ENCODE measurements at places on chromosomes 5 and 9.

DNA sequence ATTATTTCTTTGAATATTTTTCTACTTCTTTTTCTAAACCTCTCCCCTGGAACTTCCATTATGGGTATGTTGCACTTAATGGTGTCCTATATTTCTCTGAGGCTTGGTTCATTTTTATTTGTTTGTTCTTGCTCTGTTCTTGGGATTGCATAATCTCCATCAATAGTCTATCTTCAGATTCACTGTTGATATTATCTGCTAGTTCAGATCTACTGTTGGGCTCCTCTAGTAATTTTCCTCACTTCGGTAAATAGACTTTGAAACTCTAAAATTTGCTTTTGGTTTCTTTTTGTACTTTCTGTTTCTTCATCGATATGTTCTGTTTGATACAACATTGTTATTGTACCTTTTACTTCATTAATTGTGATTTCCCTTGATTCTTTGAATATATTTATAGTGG lies 76.3 kb downstream of the MTREX start:
- DNase-seq, result no peak

GRCh38 chr9:132141344-132141947 lies 20.4 kb upstream of the NTNG2 start:
- no peak for DNase-seq

- DNase-seq, result no peak
Observed at GRCh38 chr5:14185326-14186058, 42.4 kb downstream of the TRIO start.

DNA sequence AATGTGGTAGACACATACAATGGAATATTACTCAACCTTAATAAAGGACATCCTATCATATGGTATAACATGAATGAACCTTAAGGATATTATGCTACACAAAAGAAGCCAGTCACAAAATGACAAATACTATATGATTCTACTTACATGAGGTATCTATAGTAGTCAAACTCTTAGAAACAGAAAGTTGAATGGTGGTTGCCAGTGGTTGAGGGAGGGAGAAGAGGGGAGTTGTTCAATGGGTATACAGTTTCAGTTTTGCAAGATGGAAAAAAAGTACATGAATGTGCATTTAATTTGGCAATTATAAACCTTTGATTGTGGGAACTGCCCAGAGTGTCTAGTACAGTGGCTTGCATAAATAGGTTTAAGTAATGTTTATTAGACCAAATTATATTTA lies 473.3 kb upstream of the ZNF608 start:
- DNase-seq, result no peak

DNA sequence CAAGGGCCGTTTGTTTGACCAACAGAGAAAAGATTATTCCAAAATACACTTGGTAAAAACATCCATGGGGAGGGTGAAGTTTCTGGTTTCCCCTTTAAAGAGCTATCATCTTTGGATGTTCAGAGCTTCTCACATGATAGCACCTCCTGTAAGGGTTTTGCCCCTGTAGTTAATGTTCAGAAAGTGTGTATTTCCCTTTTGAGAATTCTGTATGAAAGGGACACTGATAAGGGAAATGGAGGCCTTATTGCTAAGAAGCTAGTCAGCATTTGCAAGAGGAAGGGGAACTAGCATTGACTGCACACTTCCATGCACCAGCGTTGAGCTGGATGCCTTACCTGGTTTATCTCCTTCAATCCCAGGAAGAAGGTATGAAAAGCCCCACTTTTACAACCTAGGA lies 31.5 kb upstream of the C5orf58 start:
- DNase-seq, result no peak

DNA sequence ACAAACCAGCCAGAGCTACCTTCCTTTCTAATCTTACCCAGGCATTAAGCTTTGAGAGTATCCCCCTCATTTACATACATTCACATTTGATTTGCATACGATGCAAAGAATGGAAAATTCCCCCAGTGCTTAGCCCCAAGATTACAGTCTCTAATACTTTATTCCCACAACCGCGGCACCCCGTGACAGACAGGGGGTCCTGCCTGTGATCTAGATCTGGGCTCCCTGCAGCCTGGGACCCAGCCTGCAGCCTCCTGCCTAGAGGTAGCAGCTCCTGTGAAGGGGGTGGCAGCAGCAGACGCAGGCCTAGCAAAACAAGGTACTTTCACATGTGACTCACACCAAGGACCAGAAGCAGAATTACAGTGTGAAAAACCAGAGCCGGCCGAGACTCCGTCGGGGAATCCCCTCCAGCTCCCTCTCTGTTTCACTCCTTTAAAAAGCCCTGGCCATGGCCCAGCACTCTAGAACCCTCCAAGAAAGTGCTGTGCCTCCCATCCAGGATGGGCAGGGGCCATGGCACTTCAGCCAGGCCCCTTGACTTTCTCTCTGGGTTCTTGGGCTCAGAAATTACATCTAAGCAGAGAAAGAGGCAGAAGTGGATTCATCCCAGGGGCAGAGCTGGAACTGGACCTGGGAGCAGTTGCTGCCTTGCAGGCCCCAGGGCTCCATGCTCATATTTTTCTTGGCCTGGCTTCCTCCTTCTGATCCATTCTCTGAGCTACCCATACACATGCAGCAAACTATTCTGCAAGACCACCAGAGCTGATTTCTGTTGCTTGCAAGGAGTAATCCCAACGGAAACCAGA lies 14.0 kb upstream of the TCF7 start:
- DNase-seq, result peak; percentile 78

DNA sequence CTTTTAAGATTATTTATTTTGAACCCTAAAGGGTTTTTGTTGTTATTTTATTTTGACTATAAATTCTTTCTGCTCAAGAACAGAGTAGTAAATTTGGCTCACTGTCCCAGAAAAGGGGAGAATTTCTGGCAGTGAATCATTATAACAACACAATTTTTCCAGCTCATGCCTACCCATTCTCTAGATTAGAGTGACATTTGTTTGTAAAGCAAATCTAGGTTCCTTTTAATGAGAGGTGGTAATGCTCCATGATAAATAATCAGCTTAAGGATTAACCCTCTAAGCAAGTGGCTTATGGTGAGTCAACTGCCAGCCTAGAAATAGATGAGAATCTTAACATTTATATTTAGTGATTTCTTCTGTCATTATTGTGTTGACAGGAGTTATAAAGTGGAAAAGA lies 409.2 kb downstream of the NFIB start:
- DNase-seq, result no peak

DNA sequence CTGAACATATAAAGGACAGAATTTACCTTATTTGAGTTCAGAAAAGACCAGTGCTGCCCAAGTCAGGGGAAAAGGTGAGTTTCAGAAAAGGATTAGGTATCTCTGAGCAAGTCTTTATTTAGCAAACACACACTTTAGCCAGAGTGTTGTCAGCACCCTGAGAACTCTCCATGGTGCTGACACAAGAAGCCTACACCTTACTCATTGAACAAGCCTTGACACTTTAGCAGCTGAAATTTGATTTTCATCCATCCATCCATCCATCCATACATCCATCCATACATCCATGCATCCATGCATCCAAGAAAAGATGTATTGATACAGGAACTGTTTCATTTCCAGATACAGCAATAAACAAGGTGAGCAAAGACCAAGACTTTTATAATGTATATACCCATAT lies 311.2 kb downstream of the TRIM32 start:
- no peak for DNase-seq

DNA sequence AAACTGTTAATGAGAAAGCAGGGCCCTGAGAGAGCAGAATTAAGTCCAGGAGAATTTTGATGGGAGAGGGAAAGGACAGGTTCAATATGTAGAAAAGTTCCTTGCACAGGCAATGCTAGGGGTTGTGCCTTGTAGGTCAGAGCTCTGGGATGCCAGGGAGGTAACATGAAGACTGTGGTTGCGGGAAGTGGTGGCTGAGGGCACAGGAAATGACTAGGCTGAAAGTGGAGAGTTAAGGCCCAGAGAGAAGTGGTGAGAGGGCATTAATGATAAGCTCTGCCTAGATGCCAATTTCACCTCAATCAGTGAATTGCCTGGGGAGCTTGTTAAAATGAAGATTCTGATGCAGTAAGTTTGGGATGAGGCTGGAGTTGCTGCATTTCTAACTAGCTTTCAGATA lies 31.5 kb upstream of the PPP3R2 start:
- DNase-seq, result no peak

DNA sequence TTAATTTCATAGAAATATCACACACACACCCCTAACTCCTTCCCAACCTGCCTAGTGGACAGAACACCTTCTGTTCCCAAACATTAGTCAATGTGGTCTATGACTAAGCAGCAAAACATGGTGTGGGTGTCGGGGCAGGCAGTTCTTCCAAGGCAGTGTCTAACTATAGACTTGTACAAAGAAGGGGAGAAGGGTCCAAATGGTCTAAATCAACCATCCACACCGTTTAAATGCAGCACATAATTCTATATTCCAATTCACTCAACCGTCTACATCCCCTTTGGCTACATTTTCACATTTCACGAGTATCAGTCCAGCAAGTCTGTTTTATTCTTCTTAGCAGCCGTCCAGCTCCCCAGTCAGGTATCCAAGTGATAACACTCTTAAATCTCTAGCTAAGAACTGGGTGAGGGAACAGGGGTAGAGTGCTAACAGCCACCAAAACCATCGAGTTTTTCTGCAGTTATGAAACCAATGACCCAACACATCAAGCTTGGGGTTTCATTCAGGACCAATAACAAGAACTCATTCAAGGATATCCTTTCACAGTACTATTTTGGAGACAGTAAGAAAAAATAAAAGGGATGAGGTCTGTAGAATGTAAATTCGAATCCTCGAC lies 3.3 kb downstream of the ZNF608 start:
- no peak for DNase-seq

DNA sequence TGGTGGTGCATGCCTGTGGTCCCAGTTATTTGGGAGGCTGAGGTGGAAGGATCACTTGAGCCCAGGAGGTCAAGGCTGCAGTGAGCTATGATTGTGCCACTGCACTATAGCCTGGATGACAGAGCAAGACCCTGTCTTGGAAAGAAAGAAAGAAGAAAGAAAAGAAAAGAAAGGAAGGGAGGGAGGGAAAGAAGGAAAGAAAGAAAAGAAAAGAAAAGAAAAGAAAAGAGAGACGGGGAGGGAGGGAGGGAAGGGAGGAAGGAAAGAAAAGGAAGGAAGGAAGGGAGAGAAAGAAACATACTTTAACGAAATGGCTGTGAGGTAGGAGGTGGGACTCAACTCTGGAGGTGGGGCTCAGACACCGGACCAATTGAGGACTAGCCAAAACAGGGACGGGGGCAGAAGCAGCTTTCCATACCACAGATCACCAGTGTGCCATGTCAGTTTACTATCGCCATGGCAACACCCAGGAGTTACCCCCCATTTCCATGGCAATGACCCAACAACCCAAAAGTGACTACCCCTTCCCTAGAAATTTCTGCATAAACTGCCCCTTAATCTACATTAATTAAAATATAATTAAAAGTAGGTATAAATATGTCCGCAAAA lies 21.3 kb downstream of the PTGES start:
- DNase-seq, result no peak

- peak; percentile 40 for DNase-seq
Observed at GRCh38 chr9:19231126-19231903, 822 bp downstream of the DENND4C start.

GRCh38 chr5:115979201-115980041 lies 17.1 kb downstream of the LVRN start:
- no peak for DNase-seq

DNA sequence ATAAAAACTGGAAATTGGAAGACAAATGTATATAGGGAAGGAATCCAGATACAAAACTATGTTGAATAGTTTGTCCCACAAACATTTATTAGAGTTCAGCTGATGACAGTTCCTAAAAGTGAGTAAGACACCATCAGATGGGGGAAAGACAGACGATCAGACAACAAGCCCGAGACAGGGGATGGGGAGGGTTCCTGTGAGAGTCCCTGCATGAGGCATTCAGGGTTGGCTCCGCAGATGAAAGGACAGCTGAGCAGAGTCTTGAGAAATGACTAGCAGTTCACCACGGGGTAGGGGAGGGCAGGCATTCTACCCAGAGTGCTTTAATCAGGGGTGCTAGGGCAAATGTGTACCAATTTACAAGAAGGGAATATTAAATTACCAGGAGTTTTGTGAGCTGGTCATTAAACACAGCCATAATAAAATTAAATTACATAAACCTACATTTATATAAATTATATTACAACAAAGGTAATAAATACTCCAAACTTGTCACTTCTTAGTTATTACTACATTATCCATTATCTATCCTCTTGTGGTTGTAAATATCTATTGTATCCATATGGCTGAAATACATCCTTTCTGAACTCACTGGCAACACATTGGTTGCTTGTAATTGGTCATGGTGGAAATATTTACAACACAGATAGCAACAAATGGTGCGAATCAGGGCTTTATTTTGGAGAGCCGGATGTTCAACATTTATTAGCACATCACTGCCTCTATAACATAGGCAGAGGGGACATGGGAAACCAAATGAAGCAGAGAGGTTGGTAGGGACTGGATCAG lies 27.8 kb downstream of the TNFSF15 start:
- DNase-seq, result peak; percentile 37

- DNase-seq, result no peak
Observed at GRCh38 chr5:38157024-38157423, 101.3 kb upstream of the EGFLAM start.

Measured in activated CD8-positive, alpha-beta memory T cell treated with anti-CD3 and anti-CD28 coated beads, Interleukin-2, amount 50 U/mL, for 4 hours (primary cell).